ENCODE measurements at places on chromosomes 1 and 21.

GRCh38 chr1:104387716-104388508 lies 638.2 kb downstream of the AMY1C start:
- no peak for DNase-seq

DNA sequence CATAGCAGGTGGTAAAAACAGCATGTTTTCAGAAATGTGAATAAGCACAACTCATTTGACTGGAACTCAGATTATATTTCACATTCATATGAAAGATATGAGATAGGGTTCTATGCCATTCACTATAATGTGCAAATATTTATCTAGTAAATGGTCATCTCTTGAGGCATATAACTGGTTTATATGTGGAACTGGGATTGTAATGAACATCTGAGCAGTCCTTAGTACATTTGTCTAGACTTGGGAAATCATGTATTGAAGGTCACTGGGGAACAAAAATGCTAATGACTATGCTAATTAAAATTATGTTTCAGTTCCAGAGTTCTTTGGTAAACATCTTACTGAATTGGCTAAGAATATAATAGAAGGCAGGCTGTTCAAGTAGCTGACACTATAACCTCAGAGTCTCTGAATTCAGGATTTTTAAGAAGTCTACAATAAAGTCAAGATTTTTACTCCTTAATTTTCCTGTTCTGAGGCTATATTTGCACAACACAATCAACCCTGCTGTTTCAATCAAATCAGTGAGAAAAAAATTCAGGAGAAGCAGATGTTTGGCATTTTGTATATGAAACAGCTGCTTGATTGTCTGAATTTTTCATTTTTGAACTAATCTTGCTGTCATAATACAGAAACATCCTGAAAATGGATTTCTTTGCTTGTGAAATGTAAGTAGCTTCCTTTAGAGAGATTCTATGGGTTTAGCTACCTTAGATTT lies 244.8 kb upstream of the RGS18 start:
- no peak for DNase-seq

GRCh38 chr21:20789729-20790500 lies 208.3 kb upstream of the NCAM2 start:
- DNase-seq, result no peak

- DNase-seq, result no peak
Observed at GRCh38 chr1:113123737-113124136, 50.7 kb downstream of the LRIG2 start.

DNA sequence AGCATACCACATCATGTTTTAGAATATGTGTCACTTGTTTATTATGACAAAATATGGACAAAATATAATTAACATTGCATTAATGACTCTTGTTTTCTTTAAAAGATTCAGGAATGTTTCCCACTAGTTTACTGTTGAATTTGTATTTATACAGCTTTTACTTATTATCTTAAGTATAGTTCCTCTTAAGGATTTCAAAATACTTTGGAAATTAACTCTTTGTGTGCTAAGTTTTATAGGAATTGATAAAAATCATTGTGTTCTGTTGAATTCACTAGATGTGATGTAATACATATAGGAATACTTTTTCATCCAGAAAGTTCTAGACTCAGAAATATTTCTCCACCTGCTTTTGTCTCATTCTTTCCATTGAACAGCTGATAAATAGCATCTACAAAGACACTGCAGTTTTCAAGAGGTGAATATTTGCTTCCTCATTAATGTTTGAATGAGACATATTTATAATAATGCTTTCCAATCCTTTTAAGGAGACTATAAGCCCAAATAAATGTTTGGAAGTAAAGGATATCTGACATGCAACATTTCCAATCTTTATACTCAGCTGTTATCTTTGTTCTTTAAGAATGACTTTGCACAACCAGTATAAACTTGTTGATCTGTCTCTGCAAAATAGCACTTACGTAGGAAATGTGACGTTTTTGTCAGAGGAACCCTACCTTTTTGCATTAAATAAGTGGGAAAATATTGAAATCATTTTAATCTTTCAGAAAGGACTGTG lies 38.4 kb upstream of the SAMSN1 start:
- no peak for DNase-seq

All from hindlimb muscle (tissue), 1 donor.